ENCODE measurements at places on chromosomes 13 and 19.

- no peak for DNase-seq
Measured at GRCh38 chr13:24663089-24663395, 17.2 kb upstream of the ATP12A start.

DNA sequence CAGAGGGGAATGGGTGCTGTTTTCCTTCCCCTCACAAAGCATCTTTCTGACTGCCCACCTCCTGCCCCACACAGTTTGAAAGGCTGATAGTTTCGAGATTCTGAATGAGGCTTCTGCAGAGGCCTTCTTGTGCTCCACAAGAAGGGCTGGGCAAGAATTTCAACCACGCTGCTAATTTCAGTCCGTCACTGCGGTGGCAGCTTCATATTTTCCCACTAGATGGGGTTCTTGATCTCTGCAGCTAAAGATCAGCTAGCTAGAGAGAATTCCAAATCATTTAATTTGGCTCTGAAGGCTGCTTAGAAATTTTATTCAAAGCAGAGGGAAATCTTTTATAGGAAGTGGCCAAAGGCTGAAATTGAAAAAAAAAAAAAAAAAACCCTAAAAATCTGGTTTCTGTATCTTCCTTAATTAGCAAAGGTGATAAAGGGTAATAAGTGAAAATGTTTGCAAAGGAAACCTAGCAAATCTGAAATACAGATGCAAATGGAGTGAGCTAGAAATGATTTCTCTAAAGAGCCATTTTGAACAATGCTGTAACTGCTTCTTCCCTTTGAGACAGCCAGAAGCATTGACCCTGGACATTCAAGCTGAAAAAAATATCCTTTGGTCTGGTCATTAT, 38.0 kb upstream of the C13orf42 start:
- DNase-seq: no peak

DNA sequence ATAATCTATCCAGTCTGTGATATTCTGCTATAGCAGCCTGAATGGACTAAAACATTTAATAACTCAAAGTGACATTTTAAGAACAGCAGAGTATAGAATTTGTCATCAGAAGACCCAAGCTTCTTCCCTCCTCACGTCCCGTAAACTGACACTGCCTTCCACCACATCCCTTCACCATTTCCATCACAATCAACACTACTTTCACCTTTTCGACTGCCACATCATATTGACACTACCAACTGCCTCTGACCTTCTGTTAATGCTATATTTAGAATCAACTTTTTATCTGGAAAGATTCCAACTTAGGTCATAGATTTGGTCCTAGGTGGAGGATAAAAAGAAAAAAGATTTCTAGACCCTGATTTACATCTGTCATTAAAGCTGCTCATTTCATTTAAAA, 39.6 kb downstream of the STOML3 start:
- no peak for DNase-seq

GRCh38 chr19:29371251-29372090, 154.3 kb upstream of the VSTM2B start:
- DNase-seq: no peak

DNA sequence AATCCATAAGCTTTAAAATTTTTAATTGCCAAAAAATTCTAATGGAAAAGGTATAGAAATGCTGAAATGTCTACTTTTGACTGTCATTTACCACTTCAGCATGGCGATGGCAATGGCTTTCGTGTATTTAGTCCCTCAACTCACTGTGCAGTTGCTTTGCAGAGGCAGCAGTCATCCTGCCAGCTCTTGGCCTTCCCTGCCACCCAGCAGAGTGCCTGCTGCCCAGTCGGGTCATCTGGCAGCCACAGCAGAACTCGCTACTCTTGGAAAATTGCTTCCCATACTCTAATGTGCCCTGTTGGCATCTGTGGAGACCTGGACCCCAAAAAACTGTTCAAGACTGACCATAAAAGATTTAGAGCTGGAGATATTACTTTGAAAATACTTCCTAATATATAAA, 383.2 kb downstream of the UQCRFS1 start:
- no peak for DNase-seq

DNA sequence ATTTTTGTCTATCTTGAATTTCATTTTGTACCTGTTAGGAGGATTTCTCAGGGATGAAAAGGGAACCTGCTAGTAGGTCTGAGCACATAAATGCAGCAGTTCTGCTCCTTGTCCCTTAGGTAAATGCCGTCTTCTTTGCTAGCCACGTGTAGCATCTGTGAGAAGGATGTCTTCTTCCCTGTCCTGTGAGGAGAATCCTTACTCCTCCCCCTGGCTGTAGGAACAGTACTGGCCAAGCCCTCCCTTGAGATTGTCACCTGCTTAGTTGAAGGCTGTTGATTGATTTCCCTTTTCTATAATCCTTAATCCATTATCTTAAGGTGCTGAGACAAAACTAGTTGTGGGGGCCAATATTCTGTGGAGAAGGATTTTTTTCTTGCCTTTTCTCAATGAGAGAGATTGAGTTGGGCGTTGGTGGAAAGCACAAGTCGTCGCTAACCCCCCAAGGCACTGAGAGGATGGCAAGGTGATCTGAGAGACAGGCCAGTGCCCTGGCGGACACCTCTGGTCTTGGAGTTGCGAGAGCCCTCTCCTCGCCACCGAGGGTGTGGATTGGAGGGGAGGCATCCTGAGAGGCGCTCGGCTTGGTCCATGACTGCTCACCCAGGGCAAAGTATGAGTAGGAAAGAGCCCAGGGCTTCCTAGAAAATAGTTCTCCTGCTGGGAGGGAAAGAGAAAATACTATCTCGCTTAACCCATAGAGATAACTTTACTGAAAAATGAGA, 216.7 kb downstream of the ATP8A2 start:
- DNase-seq: no peak

- no peak for DNase-seq
Measured at GRCh38 chr19:43380771-43381386, 27.4 kb downstream of the CD177 start.

DNA sequence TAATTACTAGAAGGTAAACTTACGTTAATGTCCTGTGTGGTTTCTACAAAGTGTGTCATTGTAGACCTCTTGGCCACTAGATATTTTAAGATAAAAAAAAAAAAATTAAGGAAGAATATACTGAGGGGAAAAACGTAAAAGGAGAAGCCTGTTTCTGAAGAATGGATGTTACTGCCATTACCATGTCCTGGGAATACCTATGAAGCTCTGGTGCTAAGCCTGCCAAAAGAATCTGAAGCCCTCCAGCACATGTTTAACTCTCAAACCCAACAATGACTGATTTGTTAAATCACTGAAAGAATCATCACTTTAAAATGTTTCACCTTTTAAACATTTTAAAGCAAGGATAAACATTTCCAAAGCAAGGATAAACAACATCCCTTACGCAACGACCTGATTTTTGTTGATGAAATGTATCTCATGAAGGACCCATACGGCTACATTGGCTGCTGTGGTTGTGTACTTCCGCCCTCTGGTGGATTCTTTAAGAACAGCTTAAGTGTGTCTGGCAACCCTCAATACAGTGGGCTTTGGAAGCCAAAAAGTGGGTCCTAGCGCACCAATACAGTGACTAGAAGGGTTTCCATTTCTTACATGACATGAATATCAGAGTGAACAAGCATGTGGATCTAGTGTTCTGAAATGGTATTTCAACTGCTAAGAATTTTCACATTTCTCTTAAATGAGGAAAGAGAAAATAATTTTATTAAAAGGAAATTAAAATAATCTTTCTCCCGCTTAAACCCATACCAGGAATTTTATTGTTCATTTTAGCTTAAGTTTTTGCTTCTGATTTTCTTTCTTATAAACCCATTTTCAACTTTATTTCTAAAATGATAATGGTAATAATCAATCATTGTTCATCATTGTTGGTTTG, 74.5 kb upstream of the RAP2A start:
- peak; percentile 25 for DNase-seq

DNA sequence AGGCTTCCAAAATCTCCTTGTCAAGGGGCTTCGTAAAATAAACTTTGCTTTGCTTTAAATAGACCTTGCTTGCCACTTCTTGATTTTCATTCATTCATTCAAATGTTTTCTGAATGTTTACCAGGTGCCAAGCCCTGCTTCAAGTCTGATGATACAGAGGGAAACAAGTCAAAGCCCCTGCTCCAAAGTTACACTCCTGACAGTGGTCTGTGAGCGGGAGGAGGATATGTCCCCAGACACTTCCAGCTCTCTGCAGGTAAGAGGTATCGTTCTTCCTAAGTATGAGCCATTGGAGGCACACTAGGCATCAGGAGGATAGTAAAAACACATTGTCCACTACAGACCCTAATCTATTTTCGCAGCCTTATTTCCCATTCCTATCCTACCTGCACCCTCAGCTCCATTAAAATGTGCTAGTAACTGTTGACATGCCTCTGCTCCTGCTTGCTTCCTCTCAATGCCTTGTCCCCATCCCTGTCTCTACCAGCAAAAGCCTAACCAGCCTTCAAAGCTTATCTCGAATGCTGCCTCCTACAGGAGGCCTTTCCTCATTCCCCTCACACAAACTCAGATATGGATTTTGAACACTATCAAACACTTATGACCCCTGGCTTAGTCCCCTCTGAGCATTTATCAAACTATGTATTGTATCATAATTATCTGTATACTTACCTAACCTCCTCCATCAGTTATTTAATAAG, 6.2 kb upstream of the WBP4 start:
- DNase-seq: no peak

DNA sequence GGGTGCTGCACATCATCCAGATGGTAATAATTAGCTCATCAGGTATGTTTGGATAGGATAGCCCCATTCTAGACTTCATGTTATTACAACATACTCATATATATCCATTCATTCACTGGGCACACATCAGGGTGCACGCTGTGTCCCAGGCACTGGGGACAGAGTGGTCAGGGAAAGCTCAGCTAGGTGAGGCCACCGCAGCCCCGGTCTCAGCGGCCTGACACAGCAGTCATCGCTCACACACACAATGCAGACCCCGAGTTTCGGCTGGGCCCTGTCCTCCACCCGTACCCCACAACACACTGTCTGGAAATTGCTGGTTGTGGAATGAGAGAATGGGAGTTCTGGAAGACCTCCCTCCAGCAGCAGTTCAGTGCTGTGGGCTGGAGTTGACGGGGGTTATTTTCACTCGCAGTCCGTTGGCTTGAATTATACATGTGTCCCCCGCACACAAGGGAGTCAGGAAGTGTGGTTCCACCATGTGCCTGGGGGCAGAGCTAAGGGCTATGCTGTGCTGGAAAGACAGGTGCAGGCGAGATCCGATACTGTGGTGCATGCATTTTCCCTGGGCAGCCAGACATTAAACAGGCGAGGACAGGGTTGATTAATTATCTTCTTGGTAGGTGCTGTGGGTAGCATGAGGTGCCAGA, 257.6 kb downstream of the TEX29 start:
- DNase-seq: no peak

DNA sequence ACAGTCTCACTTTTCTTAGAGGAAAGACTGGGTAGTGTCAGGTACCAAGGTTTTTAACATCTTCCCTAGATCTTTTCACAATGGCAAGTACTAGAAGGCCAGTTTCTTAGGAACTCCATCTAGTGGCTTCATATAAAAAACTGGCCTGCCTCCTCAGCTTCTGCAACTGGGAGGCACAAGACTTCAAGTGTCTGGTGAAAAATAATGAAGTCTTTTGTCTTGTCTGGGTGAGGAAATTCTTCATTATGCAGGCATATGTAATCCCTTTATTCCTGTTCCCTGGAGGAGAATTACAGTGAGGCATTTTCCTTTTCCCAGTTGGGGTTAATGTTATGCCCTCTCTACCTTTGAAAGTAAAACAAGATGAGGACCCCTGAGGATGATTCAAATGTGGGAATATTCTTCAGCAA, 300.5 kb downstream of the NALCN start:
- no peak for DNase-seq

- no peak for DNase-seq
Measured at GRCh38 chr19:8088752-8089663, 36.4 kb downstream of the CCL25 start.

DNA sequence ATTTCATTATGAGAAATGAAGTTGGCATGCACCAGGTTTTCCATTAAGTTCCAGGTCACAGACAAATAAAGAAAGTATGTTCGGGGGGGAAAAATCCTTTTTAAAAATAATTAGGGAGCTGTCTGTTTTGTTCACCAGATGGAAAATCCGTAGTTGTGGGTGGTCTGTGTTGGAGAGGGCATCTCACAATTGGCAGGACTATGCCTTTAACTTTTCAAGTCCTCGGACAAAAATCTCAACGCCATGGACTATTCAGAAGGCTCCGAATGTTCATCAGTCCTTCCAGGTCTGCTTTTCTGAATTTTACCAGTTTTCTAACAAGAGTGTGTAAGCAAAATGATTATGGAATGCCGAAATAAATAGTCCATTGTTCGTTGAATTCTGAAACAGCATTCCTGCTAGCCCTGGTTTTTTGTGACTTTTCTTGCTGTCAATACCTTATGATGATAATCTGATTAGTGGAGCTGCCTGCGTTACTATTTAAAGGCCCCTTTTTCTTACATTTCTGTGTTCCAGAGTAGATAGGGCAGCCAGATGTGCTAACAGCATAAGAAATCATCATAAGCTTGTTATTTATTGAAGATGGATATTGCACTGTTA, 146.9 kb downstream of the TM9SF2 start:
- no peak for DNase-seq

DNA sequence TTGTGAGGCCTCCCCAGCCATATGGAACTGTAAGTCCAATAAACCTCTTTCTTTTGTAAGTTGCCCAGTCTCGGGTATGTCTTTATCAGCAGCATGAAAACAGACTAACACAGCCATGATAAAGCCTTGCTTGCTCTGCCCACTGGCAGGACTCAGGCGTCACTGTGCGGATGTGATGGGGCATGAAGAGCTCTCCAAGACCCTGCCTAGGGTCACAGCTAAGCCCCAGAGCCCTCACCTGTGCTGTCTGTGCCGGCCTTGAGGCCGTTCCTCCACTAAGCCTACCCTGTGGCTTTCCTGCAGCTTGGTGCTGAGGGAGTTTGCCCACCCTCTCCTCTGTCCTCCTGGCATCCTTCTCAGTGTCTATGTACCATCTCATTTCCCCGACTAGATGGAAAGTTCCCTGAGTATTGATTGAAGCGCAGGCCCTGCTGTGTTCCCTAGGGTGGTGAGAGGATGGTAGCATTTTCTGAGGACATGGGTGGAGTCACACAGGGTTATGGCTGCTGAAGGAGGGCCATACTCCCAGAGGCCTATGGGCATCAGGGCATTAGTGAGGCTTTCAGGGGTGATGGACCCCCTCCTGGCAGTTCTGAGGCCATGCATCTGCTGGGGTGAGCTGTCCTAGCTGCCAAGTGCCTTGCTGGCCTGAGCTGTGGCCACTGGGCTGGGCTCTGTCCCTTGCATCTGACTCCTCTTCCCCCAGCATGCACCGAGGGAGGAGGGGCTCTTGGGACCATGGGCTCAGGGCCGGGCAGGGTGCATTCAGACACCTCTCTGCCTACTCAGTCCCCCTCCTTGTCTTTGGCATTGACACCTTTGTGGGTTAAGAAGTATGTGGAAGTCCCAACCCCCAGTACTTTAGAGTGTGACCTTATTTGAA, 75.3 kb downstream of the TEX29 start:
- no peak for DNase-seq

GRCh38 chr13:78393286-78394142, 209.8 kb downstream of the POU4F1 start:
- no peak for DNase-seq

DNA sequence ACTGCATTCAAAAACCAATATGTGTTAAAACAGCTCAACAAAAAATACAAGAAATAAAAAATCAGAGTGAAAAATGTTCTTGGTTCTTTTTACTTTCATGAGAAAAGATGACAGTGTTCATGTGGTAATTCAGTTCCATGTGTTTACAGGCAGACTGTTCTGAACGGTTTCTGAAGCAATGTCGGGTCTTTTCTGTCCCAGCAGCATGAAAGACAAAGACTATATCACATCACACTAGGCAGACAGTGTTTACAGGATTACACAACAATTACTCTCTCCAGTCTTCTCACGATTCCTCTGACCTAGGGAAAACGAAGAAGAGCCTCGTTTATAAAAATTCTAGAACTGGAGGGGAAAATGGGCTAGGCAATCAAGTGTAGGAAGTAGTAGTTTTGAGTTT, 83.4 kb downstream of the UBL3 start:
- no peak for DNase-seq

All from activated T-cell treated with anti-CD3 and anti-CD28 coated beads for 4 hours (primary cell).